ENCODE measurements at places on chromosomes 6 and 20.

DNA sequence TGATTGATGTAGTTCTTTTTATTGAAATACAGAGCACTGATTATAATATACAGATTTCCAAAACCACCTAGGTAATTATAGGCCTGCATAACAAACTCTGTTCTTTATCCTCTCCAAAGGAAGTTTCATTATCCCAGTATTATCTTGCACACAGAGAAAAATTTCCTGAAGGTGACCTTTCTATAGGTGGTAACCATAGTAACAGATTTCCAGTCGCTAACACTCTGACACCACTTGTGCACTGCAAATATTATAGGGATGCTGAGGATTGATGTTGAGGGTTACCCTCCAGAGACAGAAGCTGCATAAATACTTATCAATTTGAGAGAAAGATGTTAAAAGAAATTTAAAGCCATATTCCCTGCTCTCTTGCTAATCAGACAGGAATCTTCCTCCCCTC lies 274.5 kb upstream of the NRSN1 start:
- DNase-seq: no peak

DNA sequence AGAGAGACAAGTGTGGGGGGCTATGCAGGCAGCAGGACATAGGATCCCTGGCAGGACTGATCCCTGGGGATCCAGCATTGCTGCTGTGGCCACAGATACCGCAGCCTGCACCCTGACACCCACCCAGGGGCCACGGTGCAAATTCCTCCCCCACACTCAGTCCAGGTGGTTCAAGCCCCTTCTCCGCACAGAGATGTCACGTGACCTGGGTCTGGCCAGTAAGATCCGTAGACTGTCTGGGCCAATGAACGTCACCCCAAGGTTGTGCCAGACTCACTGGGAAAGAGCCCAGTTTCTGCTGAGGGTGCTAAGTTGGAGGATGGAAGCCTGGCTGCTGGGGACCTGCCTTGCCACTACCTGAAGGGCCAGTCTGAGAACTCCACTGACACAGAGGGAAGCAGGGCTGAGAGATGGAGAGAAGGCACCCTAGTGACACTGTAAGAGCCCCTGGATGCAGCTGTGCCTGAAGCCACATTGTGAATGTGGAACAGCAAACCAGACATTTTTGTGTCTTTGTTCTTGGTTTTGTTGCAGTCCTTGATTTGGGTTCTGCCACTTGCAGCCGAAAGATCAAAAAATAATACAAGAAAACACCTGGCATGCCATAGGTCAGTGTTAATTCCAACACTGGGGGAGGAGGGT lies 228.6 kb downstream of the PREX1 start:
- DNase-seq: no peak

GRCh38 chr20:25191051-25191450 lies 4.5 kb upstream of the ENTPD6 start:
- DNase-seq: no peak

DNA sequence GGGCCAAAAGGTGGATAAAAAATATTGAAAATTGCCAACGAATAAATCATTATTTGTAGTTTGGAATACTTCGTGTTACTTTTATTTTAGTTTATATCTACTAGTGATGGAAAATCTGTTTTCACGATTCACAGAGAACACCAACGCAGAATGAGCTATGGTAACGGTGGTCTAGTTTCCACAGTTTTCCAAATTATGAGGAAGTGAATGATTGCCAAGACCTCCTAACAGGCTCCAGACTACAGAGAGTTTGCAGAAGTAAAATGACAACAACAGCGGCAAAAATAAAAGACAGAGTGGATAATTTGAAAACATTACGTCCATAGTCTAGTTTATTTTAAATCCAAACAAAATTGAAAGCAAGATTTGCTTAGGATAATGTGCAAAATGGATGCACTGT lies 57.0 kb upstream of the AIG1 start:
- DNase-seq: no peak

DNA sequence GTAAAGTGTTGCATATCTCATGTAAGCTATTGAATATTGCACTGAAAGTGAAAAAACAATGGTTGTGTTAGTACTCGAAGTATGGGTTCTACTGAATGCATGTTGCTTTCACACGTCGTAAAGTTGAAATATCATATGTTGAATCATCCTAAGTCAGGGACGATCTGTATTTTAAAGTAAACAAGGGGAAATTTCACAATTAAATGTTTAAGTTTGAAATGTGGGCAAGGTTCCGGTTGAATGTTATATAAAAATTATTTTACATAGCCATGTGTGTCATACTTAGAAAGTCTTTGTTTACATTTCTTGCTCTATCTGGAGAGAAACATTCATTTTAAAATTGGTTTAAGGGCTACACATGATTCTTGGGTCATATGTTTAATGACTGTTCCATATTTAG lies 76.8 kb downstream of the AKAP7 start:
- DNase-seq: no peak

DNA sequence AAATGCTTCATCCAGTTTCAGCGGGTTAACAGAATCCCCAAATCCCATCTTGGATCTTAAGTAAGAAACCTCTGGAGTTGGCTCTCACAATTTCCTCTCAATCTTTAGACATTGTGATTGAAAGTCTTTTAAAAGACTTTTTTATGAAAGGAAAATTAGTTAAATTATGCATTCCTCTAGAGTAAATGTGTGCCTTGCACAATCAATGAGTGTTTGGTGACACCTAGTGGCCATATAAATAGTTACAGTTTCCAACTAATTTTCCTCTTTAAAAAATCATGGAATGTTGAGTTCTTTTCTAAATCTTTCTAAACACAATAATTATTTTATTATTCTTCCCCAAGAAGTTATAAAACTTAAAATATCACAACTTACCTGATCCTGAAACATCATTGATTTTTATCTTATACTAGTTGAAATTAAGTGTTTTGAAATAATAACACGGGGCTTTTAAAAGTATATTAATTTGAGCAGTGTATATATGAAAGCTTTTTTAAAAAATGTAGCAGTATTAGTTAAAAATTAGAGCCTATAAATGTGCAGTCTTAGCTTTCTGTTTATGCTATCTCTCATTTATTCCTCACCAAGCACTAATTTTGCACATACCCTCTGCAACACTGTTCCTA lies 66.4 kb downstream of the PKHD1 start:
- DNase-seq: peak; percentile 1

DNA sequence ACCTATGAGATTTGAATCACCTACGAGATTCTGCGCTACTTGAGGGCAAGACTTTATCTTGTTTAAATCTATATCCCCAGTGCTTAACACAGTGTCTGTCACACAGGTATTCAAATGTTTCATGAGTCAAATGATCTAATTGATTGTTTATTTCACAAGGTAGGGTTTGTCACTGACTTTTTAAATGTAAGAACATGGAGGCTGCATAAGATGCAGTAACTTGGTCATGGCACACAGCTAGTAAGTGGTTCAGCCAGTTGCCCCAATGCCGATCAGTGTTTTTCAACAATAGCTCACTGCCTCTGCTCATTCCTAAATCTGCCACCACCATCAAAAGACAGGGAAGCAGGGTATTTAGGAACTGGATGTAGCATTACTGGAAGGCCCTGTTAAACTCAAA lies 42.4 kb upstream of the LRRC1 start:
- DNase-seq: no peak

DNA sequence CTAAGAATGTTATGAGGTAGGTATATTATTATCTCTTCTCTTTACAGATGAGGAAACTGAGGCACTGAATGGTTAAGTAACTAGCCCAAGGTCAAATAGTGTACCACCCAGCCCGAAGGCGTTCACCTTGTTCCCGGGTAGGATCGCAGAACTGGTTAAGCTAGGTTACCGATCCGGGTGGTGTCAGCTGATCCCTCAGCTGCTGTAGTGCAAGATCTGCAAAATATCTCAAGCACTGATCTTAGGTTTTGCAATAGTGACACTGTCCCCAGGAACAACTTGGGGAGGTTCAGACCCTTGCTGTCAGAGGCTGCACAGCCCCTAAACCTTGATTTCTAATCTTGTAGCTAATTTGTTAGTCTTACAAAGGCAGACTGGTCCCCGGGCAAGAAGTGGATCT lies 28.1 kb downstream of the SLC52A3 start:
- DNase-seq: no peak

DNA sequence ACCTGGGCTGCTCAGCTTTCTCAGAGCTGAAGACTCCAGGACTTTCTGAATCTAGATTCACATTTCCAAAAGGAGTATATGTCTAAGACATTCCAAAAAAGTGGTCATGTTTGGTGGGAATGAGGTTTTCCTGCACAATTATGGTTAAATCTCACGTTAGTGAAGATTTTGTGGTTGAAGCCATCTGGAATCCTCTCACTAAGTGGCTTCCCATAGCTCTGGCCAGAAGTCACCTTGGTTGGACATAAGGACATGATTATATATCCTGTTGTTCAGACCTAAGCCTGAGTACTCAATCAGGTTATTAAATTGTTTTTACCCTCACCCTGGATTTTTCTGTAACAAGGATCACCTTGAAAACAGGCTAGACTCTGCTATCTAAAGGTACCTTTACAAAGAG lies 176.1 kb upstream of the PLN start:
- DNase-seq: no peak

All from NCI-H2171 (cell line).